Bronchial epithelial cell (primary cell): ENCODE measurements at places on chromosomes 1 and 21. TPM values are rescaled to one million over a fixed set of nuclear protein-coding genes. Genes with fewer than 3 reads are reported as not detected.

- peak; percentile 11 for DNase-seq
These were observed 33.0 kb downstream of the KANK4 start for GRCh38 chr1:62285984-62286785.

Gene WNT2B
- 0.53 and 1.9 TPM in 2 replicates for total RNA-seq

GRCh38 chr1:241819340-241819866 lies 28.6 kb upstream of the EXO1 start:
- no peak for DNase-seq

Gene TMEM81
- 1.6 and 1.7 TPM in 2 replicates for total RNA-seq

- no peak for DNase-seq
These were observed 11.2 kb upstream of the ACBD6 start for GRCh38 chr1:180513531-180513930.

Gene CCDC24
- total RNA-seq, result 2.6 and 3.7 TPM in 2 replicates

DNA sequence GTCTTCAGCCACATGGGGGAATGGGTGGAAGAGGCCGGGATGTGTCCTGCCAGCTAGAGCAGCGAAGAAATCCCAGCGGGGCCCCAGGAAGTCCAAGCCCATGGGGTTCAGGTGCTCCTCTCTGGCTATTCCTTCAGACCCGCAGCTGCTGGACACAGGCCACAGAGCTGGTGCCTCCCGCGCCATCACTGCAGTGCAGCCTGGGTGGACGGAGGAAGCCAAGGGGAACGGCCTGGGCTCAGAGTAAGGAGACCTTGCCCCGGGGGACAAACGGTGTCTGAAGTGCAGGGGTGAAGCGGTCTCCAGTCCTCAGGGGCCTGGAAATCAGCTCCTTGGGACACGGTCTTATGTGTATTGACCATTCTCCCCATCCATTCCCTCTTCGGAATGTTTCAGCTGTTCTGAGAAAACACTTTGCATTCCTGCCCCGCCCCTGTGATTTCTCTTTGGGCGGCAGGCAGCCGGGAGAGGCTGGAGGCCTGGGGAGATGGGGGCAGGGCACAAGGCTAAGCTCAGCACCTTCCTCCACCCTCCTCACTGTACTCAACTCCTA lies 18.4 kb downstream of the MTHFR start:
- DNase-seq, result peak; percentile 38

GRCh38 chr1:119347858-119348257 lies 20.7 kb upstream of the HAO2 start:
- peak; percentile 68 for DNase-seq

DNA sequence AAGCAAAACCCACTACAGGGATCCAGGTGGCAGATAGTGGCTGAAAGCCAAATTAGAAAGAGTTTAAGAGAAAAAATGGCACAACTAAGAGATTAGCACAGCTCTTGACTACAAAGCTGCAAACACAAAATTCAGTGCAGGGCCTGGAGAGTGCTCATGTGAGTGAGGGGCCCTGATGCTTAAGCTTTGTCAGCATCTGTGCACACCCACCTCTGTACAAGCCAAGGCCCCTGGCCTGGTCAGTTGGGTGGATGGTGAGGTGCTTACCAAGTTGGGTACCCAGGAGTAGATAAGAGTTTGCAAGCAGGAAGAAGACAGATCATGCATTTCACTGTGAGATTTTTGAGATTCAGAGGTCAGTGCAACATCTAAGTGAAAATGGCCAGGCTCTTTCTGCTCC lies 62.7 kb upstream of the ATP1B1 start:
- DNase-seq, result no peak
